IPS DF 6.9 (cell line): ENCODE measurements at places on chromosomes 16 and 17.

GRCh38 chr17:81550285-81550684, 1.9 kb downstream of the FAAP100 start:
- no peak for DNase-seq

DNA sequence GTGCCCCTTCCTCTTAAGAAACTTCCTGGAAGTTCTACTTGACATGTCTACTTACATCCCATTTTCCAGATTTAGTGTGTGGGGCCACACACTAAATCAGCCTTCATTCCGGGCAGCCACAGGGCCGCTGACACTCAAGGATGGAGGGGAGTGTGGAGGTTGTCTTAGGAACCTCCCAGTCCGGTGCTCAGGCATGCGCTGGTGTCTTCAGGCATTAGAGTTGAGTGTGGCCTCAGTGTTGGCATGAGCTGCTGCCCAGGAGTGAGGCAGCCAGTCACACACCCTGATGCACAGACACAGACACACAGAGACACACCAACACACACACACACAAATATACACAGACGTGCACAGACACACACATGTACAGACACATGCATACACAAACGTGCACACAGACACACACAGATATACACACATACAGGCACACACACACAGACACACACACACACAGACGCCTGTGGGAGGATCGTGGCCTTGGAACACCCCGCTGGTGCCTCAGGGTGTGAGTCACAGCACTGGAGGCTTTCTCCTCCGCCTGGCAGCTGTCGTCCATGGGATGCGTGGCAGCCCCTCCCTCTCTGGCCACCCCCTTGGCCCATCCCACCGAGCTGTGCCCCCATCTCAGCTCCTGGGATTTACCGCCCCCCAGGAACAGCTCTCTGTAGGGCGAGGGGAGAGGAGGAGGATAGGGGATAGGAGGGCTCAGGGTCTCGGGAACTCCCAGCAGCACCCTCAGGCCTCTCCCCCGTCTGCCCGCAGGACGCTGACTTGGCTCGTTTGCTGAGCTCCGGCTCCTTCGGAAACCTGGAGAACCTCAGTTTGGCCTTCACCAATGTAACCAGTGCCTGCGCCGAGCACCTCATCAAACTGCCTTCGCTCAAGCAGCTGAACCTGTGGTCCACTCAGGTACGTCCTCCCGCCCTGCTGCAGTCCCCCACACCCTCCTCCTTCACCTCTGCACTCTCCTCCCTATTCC, 75.6 kb upstream of the PLCG2 start:
- no peak for DNase-seq

DNA sequence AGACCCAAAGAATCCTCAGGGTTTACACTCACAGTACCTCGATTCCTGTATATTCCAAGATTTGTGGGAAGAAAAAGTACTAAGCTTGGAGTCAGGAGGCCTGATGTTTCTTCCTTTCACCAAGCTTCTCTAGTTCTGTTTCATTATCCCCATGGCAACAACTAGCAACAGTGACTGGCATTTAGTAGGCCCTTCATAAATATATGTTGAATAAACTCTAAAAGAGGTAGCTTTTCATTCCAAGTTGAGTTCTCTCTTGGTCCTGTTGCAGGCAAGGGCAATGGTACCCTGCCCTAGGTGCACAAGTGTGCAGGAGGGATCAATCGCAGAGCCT, 527 bp upstream of the UBE2Z start:
- no peak for DNase-seq

DNA sequence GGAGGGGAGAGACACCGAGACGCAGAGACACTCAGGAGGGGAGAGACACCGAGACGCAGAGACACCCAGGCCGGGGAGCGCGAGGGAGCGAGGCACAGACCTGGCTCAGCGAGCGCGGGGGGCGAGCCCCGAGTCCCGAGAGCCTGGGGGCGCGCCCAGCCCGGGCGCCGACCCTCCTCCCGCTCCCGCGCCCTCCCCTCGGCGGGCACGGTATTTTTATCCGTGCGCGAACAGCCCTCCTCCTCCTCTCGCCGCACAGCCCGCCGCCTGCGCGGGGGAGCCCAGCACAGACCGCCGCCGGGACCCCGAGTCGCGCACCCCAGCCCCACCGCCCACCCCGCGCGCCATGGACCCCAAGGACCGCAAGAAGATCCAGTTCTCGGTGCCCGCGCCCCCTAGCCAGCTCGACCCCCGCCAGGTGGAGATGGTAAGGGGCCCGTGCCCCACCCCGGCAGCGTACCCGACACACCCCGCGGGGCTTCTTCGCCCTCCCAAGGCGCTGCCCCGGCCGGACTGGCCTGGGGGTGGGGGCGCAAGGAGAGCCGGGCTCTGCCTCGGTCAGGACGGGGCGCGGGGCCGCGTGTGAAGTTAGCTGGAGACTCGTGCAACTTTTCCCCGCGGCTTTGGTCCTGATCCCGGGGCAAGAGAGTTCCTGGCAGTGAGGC, 427 bp downstream of the PPP1R1B start:
- DNase-seq, result no peak

DNA sequence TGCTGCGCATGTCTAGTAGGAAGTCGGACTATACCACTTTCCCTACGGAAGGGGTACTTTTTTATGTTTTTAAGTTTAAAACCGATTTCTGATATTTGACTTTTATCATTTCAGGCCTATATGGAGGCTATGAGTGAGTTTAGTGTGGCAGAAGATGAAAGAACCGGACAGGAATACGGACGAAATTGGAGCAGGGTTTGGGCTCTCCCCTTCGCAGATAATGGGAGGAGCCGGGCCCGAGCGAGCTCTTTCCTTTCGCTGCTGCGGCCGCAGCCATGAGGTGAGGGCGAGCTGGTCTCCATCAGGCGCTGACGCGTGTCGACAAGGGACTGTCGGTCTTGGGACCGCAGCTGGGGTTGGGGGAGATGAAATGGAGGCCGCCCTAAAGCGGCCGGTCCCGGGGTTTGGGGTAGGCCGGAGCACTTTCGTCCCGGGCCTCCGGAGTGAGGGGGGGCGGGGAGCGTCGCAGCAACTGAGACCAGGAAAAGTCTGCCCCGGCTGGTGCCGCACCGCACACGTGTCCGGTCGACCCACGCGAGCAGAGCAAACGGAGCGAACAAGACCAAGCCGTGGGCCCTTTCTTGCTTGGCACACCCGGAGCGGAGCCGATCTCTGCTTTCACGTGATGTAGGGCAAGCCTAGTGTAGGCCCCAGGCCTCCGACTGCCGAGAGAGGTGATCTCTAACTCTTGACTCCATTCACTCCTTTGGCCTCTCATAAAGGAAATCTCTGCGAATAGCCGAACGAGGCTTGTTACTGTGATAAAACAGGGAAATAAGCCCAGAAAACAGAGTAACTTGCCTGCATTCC, at the start of gene RPL19:
TSS of gene RPL19 (plus strand) at position 214 of the 810 bp plus-strand sequence. CDS start at position 276, 62 bp downstream.
- no peak for DNase-seq

DNA sequence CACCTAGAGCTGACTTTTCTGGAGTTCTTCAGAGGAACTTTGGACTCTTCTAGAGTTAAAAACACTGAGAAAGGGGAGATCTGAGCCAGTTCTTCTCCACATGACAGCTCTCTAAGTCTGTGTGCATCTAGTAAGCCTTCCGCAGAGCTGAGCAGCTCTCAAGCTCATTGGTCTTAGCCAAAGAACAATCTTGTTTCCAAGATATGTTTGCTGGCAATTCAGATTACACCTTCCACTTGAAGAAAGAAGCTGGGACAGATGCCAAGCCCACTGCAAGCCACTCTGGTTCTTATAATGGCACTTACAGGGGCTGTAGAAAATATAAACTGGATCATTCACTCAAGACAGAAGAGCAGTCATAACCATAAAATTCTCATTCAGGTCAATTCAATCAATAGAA, 134.1 kb upstream of the TOX3 start:
- DNase-seq, result no peak

GRCh38 chr16:2500918-2501750, 12.6 kb upstream of the ATP6V0C start:
- peak; percentile 71 for DNase-seq

GRCh38 chr17:80887639-80888175, 103.9 kb upstream of the CHMP6 start:
- DNase-seq, result no peak
